ENCODE measurements at places on chromosomes 3 and 15.

DNA sequence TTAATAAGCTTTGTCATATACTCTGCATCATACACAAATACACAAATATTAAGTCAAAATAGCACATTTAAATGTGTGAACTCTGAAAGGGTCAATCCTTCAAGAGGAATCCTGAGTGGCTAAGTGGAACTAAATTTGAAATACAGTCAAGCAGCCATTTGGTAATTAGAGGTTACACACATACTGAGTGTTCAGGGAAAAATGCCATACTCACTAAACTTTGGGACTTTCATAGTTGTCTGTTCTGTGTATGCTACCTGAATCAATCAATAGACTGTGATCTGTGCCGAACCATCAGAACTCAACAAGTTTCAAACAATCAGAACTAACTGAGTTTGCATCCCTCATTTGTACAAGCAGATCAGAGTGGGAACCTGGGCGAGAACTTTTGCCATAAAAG, 15.3 kb downstream of the ANKRD28 start:
- DNase-seq: no peak

DNA sequence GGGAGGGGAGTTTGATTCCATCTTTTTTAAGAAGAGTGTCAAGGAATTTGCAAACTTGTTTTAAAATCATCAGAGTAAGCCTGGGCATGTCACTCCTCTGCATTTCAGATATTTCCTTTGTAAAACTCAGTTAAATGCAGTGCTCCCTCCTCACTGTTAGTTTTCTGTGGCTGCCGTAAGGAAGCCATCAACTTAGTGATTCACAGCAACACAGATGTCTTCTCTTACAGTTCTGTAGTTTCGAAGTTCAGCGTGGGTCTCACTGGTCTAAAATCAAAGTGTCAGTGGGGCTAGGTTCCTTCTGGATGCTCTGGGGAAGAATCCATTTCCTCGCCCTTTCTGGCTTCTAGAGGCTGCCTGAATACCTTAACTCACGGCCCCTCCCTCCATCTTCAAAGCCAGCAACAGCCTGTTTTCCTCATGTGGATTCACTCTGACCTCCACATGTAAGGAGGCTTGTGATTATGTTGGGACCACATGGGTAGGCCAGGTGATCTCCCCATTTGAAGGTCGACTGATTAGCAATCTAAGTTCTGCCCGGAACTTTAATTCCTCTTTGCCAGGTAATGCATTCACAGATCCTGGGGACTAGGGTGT, 12.4 kb downstream of the ISG20 start:
- no peak for DNase-seq

DNA sequence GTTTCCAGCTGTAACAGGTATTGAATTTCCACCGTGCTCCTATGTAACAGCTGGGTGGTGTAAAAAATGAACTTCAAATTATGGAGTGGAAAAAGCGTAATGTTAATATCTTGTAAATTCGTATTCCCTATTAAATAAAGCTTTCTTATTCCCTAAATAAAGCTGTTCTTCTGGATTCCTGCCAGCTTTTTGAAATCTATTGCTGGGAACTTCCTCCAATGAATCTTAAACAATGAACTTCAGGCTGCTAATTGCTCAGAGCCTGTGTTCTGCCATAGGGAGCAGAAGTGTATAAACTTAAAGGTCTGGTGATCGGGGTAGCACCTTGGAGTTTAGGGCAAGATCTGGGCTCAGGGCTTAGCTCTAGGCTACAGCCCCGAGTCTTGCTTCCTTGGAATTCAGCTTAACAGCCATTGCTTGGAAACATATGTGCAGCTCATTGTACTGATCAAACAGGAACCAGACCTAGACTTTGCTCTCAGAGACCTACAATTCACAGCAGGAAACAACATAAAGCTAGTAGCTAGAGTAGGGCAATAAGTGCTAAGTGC, 1.4 kb downstream of the ARL14 start:
- DNase-seq: no peak

DNA sequence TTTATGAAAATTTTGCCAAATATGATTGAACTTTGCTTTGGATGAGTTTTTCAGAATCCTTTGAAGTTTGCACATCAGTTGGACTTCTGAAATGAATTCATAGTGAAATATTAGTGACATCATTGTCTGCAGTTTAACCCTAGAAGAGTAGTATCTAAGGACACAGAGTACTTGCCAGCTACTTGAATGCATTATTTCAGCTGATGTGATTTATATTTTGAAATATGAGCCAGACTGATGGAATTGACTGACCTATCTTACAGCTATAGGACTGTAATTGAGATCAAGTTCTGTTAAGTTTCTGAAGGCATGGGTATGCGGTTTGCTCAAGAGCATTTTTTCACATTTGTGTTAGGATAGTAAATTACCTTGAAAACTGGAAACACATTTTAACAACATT, 51.2 kb downstream of the LYSMD4 start:
- DNase-seq: no peak

DNA sequence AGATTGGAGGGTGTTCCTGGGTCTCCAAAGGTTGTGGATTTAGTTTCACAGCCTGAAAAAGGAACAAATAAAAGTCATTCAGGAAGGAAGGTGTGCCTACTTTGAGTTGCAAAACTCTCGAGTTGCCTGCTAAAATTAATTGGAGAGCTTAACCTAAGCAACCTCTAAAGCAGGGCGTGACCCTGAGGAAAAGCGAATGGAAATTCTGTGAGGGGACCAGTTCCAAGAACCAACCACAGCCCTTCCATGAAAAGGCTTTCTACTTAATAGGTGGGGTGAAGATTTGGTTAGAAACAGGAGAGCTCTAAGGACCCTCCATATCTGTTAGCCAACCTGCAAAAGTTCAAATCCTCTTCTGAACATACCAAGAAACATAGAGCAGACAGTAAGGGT, 1.5 kb downstream of the CD80 start:
- DNase-seq: no peak

- DNase-seq: no peak
Observed at GRCh38 chr3:189838291-189838690, 207.1 kb downstream of the TP63 start.

GRCh38 chr3:16307832-16308531, 43.0 kb downstream of the OXNAD1 start:
- DNase-seq: no peak

DNA sequence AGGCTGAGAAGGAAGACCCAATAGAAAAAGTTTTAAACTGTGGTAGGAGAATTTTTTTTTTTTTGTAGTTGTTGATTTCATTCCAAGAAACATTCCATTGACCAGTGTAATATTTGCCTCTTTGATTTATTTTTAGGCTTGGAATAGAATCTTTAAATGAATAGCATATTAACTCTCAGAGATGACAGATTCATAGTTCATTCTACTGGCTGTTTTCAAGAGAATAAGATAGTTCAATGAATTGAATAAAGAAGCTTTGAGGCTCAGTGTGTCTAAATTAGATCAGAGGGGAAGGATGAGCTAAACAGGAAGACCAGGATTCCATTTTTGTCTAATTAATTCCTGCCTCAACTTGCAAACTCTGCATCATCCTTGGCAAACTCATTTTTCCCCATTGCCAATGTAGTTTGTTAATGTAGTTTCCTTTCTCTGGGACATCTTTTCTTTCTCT, 98.4 kb downstream of the NAALADL2 start:
- no peak for DNase-seq

GRCh38 chr15:65931221-65931620, 61.9 kb downstream of the RAB11A start:
- DNase-seq: no peak

DNA sequence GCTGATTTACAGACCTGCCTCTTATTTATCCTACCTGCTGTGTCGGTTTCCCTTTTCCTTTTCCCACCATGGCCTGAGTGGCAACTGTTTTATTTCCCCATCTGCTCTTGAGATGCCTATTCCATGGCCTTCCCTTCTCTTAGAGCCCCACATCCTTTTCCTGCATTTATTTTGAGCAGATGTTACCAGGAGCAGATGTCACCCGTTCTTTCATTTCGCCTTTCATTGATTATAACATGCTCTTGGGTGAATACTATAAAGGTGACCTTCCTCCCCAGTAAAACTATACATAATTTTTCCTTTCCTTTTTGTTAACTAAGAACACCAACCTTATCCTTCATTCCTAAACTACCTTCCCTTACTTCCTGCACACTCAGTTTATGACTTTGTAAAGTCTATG, 8.5 kb upstream of the P2RY1 start:
- no peak for DNase-seq

- no peak for DNase-seq
Observed at GRCh38 chr15:38068626-38069391, 134.4 kb downstream of the TMCO5A start.

GRCh38 chr3:140823106-140823505, 118.5 kb upstream of the SLC25A36 start:
- no peak for DNase-seq
